ENCODE measurements at places on chromosomes 13 and 19.
A peak's percentile ranks its signal among the peaks of the same experiment; 100 is the strongest.

GRCh38 chr19:7778081-7778480 lies 15.0 kb downstream of the CLEC4M start:
- DNase-seq = no peak

GRCh38 chr19:33297401-33298145 lies 4.8 kb downstream of the CEBPA start:
- DNase-seq = no peak

GRCh38 chr13:87941226-87941625 lies 270.1 kb downstream of the SLITRK5 start:
- no peak for DNase-seq

- DNase-seq = no peak
These were observed 826 bp upstream of the C1QTNF9 start for GRCh38 chr13:24308488-24309020.

GRCh38 chr13:99577934-99578917 lies 77.0 kb downstream of the TM9SF2 start:
- DNase-seq = no peak

DNA sequence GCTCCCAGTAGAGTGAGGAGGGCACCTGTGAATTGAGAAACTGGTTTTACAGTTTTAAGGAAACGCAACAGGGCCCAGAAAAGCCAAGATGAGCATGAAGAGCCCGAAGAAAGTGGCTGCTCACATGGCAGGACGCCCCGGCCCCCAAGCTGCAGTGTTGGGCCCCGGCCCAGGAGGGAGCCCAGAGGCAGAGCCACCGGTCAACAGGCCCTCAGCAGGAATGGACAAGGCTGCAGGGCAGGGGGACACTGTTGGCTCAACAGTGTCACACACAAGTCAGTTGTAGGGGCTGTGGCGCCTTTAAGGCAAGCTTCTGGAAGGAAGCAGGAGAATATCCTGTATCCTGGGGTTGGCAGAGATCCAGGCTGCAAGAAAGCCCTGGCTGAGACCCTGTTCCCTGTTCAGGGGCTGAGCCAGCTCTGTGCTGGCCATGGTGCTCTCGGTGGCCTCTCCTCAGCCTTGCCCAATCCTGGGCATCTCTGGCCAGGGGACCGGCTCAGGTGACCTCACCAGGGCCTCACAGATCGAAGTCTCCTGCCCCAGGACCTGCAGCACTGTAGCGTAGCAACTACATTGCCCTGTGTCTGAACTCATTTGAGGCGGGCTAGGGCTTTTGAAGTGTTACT lies 28.0 kb downstream of the UPF1 start:
- DNase-seq = no peak

DNA sequence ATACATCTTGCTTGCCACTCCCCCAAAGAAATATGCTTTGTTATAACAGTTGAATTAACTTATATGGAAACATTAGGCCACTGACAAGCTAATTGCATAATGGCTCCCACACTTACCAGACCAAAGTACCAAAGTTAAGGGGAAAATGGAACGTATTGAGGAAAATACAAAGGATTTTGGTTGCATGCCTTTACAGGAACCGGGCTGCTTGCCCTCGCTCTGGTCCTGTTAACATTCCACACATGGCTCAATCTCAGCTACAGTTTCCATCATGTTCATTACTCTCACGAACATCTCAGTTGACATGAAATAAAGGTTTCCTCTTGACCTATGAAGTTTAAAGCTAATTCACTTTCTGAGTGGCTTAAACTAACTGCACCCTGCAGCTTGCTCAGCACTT lies 220.7 kb upstream of the RXFP2 start:
- no peak for DNase-seq

GRCh38 chr13:44110091-44110621 lies 230.5 kb downstream of the LACC1 start:
- no peak for DNase-seq

GRCh38 chr13:99988529-99989275 lies 7.1 kb downstream of the ZIC2 start:
- no peak for DNase-seq

DNA sequence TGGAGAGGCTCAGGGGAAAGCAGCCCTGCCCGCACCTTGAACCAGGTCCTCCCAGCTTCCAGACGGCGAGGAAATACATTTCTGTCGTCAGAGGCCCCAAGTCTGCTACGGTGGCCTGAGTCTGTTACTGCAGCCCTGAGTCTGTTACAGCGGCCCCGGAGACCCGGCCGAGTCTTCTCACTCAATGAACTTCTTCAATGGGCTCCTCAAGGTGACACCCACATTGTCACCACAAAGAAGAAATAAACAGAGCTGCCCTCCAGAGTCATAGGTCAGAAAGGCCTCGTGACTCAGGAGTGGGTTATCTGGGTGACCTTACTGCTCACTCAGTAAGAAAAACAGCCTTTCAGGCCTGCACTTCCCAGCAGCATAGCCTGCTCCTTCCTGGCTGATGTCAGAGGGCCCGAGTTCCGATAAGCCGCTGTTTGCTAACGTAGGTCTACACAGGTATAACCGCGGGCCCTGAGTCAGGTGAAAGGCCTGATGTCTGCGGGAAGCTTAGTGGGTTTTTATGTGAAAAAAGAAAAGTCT lies 66.9 kb upstream of the TM9SF2 start:
- DNase-seq = no peak

- no peak for DNase-seq
These were observed 1163.0 kb downstream of the DIAPH3 start for GRCh38 chr13:59000770-59001169.

DNA sequence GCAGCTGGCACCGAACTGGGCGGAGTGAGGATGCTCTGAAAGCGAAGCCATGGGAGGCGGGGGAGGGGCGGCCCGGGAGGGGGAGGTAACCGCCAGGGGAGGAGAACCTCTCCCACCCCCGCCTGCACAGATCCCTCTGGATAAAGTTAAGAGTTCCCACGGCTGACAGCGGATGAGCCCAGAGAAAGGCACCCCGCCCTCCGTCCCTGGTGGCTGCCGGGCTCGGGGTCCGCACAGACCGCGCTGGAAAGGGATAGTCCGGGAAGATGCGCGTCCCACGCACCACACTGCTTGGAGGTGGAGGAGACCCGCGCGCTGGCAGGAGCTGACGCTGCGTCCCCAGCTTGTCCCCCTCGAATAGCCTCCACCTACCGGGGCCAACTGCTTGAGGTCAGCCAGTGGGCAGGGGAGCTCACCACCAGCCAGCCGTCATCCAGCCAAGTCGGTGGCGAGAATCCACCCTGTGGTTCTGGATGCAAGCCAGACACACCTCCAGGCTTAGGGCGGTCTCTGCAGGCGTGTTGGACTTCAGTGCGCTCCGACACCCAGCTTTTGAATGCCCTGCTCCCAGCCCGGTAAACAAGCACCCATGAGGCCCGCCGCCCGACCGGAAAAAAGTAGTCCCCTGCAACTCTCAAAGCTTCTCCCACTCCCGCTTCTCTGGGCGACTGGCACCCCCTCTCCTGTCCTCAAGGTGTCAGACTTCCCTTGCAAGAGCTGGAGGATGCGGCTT lies at the start of gene TRPC4:
TRPC4 (minus strand) TSS at position 17 of the 733 bp plus-strand sequence. CDS start 86,439 bp downstream, outside the sequence.
- DNase-seq = no peak

DNA sequence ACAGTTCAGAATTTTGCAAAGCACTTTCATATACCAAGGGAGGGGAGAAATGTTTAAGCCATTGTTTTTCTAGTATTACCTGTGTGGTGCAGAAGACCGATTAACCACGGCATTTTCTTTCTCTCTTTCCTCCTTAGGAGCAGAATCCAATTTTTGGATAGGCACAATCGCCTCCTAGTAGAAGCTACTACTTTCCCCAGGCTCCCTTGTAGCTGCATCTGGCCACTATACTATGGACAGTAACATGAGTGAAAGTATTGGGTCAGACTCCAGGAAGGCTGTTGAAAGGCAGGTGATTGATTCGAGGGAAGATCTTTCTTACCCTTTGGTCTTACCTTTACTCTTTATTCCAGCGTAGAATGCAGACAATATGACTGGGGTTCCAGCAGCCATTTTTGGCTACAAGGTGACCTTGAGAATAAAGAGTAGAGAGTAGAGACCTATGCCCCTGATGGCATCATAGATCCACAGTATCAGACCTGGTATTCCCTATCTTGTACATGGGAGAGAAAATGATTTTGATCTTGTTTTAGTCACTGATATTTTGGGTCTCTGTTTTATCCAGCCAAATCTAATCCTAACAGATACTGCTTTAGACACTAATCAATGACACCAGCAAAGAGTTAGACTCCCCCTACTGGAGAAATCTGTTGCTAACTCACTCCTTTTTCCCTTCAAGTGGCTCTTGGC lies 77.0 kb downstream of the LRRC63 start:
- no peak for DNase-seq

DNA sequence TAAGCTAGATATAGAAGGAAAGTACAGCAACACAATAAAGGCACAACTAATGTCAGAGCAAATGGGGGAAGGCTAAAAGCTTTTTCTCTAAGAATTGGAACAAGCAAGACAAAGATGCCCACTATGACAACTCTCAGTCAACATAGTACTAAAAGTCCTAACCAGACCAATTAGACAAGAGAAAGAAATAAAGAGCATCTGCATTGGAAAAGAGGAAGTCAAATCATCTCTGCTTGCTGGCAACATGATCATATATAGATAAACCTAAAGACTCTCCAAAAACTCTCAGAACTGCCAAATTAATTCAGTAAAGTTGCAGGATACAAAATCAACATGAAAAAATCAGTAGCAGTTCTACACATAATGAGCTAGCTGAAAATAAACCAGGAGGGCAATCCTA lies 542.0 kb downstream of the DIAPH3 start:
- no peak for DNase-seq

- no peak for DNase-seq
These were observed 47.9 kb upstream of the EPHX3 start for GRCh38 chr19:15280048-15280725.

DNA sequence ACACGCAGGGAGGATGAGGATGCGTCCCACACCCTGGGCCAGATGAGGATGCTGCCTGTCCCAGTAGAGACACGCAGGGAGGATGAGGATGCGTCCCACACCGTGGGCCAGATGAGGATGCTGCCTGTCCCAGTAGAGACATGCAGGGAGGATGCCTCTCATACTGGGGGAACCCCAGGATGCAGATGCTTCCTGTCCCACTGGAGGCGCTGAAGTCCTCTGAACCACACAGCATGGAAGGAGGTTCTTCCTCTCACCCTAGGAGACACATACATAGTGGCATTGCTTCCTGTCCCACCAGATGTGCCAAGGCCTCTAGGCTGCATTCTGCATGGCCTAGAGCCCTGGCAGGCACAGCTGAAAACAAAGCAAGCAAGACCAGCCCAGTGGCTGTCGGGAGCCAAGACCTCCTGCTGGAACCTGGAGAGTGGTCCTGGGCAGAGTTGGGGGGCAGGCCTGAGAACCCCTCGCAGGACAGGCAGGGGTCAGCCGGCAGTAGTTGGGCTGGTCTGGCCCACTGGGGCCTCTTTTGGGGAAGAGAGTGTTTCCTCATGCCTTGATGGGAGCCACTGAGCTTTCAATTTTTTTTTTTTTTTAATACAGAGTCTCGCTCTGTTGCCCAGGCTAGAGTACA lies 4.3 kb downstream of the HPN start:
- DNase-seq = peak; percentile 68

GRCh38 chr19:4732680-4733114 lies 9.1 kb upstream of the DPP9 start:
- no peak for DNase-seq

DNA sequence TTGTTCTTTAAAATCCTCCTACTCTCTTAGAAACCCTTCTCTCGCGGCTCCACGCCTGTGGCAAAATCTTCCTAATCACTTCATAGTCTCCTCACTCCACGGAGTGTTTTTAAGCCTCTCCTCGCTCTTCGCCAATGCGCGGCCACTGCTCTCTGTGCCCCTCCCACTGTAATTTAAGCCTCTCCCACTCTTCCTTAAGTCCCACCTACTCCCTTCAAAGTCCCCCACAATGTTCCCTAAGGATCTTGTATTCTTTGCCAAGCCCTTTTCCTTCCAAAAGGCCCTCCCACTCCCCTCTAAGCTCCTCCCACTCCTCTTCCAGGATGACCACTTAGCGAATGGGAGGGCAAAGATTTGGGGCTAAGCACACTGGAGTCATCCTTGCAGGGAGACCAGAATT lies 1.3 kb downstream of the FIZ1 start:
- no peak for DNase-seq

DNA sequence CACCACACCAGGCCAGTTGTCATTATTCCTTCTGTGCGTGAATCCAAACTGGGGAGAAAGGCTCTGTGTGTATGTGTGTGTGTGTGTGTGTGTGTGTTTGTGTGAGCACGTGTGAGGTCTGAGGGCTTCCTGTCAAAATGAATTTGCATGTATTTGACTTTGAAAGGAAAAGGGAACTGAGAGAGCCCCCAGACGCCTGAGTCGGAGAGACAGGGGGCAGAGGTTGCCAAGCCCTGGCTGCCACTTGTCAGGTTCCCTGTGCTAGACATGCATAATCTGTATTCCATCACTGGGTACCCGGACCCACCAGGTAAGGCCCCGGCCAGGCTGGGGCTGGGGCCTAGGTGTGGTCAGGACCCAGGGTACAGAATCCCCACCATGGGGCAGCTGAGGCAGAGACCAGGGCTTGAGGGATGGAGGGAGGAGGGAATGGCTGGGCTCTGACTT lies at the start of gene CLEC17A:
CLEC17A (plus strand) TSS at position 191 of the 447 bp plus-strand sequence; CDS start at position 268, 77 bp downstream.
- no peak for DNase-seq

GRCh38 chr19:3524078-3524842 lies 14.7 kb upstream of the TEKTIP1 start:
- no peak for DNase-seq

DNA sequence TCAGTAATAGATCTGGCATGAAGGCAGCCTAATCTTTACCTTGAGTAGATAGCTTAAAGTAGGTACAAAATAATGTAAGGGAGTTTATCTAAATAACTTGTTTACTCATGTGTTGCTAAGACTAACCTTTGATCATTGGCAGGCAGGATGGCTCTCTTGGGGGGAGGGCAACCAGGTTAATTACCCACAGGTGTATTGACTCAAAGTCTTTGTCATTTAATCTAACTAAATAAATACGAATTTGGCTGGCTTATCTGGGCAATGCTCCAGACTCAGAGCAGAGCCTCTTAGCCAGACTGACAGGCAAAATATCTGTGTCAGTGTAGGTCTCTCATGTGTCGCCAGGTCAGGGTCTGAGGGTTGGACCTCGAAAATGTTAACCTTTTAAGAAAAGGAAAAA lies 283.4 kb upstream of the KLHL1 start:
- DNase-seq = no peak

DNA sequence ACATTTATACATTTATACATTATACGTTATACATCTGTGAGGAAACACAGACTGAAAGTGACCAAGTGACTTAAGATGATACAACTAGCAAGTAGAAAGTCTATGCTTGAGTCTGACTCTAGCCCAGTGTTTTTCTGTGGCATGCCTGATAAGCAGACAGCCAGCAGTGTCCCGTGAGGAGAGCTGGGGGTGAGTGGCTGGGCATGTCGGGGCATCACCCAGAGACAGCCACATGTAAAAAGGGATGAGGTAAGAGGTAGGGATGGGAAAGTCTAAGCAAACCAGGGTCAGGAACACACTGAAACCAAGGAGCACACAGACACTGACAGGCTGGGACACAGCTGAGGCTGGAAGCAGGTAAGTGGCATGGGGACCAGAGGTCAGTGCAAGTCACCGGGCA lies 333.2 kb downstream of the FOXO1 start:
- DNase-seq = no peak

GRCh38 chr19:14395710-14396336 lies 14.6 kb downstream of the ADGRE5 start:
- DNase-seq = no peak

GRCh38 chr13:48532256-48532505 lies 699 bp downstream of the RCBTB2 start:
- DNase-seq = no peak

Measured in CMK (cell line).